Right kidney (tissue), 9 donors: ENCODE measurements at places on chromosomes 11 and 22.
A peak's percentile ranks its signal among the peaks of the same experiment; 100 is the strongest.

GRCh38 chr11:43581370-43582023, 99.0 kb upstream of the HSD17B12 start:
- no peak for DNase-seq

DNA sequence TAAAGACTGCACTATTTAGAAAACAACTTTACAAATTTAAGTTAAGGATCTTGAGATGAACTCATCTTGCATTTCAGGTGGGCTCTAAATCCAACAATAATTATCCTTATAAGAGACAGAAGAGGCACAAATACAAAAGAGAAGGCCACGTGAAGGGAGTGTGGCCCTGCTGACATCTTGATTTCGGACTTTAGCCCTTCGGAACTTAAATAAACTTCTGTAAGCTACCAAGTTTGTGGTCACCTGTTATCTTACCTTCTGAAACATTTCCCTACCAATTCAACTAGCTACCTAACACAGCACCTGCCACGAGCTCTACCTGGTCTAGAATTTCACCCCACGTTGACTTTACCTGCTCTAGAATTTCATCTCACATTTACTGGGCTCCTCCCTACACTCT, 42.9 kb upstream of the ARHGAP32 start:
- DNase-seq: no peak

- no peak for DNase-seq
These were observed 144.0 kb downstream of the OPCML start for GRCh38 chr11:133388260-133388659.

- DNase-seq: peak; percentile 51
These were observed 71.0 kb downstream of the JAM3 start for GRCh38 chr11:134139873-134140331.

DNA sequence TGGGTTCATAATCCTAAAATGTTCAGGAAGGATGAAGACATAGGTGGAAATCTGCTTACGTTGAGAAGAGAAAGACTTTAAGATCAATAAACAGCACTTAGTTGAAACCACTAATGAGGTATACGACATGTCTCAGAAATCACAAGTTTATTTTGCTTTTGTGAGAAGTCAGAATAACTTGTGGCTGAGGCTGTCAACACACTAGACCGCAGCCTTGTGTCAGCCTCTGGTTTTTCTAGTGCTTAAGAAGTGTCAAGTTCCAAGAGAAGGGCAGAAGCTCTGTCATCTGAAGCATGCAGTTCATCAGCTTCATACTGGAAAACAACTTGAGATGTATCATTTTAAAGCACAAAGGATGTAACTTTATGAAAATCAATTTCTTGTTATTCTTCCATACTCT, 420.9 kb downstream of the METTL15 start:
- no peak for DNase-seq

GRCh38 chr11:100182927-100183326, 504.2 kb upstream of the ARHGAP42 start:
- DNase-seq: no peak

DNA sequence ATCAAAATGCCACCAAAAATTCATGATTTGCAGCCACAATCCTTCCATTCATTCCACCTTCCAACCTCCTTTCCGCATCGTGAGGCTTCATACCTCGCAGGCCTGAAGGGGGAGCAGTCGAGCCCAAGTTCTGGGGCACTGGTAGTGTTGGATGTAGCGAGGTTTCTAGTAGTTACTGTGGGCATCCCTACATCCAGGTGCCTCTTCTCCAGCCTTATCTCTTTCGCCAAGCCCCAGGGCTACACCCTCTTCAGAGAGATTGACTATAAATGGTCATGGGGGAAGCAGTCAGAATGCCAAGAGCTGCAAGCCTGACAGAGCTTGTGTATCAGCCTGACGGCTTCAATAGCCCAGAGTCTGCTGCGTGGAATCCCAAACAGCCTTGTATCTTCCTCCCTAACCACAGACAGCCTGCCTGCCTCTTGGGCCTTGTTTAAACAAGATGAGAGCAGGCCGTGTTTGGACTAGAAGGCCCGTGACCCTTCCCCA, 28.9 kb downstream of the CLMP start:
- DNase-seq: peak; percentile 39
